ENCODE measurements at places on chromosomes 5 and 9.

GRCh38 chr5:78886341-78887230 is 98.5 kb downstream of the ARSB start:
- ATAC-seq: no peak

DNA sequence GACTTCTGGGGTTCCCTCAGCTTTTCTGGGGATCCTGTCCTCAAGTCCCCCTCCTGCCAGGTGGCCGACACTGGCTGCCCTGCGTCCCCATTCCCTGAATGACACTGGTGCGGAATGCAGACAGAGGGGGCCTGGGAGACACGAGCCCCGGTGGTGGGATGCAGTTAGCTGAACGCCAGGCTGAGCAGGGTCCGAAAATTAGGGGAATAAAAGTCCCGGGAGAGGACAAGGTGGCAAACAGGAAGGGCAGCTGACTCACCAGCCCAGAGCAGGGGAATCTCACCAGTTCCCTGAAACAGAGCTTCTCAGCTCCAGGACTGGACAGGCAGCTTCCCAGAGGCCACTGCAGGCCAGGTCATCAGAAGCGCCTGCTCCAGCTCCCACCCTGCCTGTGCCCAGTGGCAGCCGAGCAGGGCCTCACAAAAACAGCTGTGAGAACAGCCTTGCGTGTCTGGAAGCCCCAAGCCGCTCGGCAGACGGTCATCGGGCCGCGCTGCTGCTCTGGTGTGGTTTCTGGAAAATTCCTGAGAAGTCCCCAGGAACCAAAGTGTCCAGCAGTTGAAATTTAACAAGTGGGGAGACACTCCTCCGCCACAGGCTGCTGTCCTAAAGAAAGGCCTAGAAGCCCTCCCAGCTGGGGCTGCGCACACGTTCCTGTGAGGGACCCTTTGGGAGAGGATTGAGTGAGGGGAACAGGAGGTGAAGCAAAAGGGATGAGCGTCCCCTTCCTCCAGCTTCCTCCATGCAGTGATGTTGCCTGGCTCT is 47.6 kb upstream of the EXOC3 start:
- ATAC-seq: no peak

- no peak for ATAC-seq
These were observed 150.2 kb downstream of the SEMA5A start for GRCh38 chr5:9395706-9396105.

DNA sequence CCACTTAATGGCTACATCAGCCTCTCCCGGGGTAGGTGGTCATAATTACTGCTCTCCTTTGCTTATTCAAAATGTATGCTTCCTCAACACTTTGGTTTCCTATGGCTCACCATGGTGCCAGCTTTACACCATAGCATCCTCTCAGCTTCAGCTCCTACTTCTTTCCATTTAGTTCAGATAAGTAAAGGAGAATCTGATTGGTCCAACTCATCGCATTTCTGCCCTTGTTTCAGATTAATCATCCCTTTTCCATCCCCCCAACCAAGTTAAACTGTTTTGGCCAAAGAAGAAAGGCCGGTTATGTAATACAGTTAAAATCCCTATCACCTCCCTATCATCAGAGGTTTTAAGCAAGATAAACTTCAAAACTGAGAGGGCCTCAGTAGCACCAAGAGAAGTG is 130.5 kb downstream of the CETN3 start:
- no peak for ATAC-seq

DNA sequence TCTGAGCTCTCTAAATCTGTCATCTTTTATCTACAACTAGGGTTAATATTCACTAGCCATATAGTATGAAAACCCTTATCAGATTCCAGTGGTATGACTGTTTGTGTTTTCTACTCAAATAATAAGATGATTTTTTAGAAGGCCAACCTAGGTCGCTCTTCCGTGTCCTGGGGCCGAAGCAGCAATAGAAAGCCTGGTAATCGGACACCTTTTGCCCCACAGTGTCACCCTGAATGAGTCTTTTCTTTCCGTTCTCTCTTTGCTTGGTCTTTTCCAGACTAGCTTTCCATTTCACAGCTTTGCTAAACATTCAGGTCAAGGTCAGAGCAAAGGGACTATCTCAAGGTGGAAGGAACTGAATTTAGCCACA is 243.3 kb upstream of the ANKRD55 start:
- no peak for ATAC-seq

DNA sequence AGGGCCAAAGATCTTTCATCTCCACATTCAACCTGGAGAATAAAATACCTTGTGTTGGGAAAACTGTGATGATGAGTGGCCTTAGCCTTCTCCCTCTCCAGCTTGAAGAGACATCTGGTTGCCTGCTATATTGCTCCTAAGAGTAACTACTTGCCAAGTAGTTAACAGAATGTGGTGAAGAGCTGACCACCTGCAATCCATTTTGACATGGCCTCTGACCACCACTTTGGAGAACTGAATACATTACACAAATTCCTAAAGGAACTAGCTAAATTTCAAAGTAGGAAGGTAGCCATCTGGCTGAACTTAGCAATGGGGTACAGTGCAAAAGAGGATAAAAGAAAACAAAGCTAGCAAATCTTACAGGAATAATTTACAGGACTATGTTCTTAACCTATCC is 7.2 kb downstream of the TBCA start:
- ATAC-seq: no peak

GRCh38 chr9:124270504-124271335 is 13.0 kb downstream of the NEK6 start:
- ATAC-seq: no peak

GRCh38 chr5:100446879-100447430 is 88.2 kb upstream of the FAM174A start:
- peak; percentile 67 for ATAC-seq

DNA sequence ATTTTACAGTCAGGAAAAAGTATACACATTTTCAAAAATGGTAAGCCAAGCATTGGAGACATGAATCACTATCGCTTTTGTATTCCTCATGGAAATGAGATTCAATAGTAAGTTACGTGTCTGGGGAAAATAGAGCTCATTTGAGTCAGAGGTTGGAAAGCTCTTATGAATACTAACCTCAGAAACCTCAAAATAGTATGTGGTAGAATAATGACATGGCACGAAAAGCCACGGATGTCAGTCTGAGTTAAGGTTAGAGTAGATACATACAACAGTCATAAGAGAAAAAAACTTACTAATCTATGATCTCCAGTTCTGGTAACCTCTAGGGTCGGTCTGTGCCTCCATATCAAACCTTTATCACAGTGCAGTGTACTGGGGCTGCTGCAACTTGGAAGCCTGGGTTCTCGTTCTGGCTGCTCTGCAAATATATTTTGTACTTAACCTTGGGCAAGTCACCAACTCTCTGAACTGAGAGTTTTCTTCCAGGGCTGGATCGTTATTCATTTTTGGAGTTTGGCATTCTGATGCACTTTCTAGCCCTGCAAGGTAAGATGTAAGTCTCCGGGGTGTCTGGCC is 31.8 kb downstream of the MAP1B start:
- ATAC-seq: no peak

GRCh38 chr5:22070186-22070728 is 782.9 kb downstream of the CDH12 start:
- ATAC-seq: peak; percentile 26

GRCh38 chr9:76321195-76321828 is 72.9 kb downstream of the RFK start:
- peak; percentile 33 for ATAC-seq

DNA sequence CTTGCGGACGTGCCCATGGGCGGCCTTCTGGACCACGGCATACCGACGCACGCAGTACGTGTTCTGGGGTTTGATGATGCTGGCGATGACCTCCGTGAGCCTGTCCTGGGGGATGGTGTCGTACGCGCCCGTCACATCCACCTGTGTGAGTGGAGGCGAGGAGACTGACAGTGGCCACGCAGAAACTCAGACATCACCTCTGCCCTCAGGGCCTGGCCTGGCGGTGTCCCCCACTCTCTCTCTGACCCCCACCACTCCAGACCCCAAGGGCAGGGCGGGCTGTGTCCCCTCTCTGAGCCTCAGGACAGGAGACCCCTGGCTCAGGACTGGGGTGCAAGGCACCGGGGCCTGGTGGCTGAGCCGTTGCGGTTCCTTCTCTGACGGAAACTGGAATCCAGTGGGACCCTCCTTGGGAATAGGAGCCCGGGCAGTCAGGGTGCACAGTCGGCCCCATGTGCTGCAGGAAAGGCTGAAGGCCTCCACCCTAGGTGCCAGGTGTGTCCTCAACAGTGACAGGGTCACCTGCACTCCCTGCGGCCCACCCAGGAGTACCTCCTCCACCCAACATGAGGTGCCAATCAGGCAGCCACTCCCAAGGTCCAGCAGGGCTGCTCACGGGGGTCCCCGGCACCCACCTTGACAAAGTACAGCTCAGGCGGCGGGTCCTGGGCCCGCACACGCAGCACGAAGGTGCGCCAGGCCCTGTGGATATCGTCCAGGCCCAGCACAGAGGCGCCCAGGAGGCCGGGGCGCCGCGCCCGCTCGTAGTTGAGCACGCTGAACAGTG is 16.0 kb downstream of the TERT start:
- no peak for ATAC-seq

GRCh38 chr9:97382099-97382718 is 29.7 kb upstream of the TDRD7 start:
- no peak for ATAC-seq

- no peak for ATAC-seq
These were observed 70.3 kb downstream of the COL27A1 start for GRCh38 chr9:114225561-114226212.

GRCh38 chr9:95415158-95415557 is 97.6 kb upstream of the FANCC start:
- no peak for ATAC-seq

GRCh38 chr5:116763987-116764866 is 189.6 kb upstream of the SEMA6A start:
- no peak for ATAC-seq

GRCh38 chr5:142542906-142543305 is 143.0 kb downstream of the FGF1 start:
- no peak for ATAC-seq

- ATAC-seq: peak; percentile 47
These were observed 344.0 kb downstream of the PTPRD start for GRCh38 chr9:10268531-10269485.

DNA sequence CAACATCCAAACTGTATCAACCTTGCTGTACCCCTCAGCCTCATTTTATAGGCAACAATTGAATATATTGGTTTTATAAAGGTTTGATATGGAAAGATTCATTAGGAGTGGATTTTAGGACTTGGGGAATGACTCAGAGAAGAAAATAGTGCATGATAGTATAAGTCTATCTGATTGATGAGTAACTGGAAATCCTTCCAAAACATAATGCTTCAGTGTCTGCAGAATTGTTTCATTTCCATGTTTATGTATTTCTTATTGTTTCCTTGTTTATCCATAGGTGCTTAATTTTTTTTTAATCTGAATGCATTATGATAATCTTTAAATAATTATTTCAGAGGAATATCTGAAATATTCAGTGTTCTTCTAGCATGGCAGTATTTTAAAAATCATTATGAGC is 12.6 kb downstream of the JAK2 start:
- no peak for ATAC-seq

GRCh38 chr5:170523830-170524229 is 20.0 kb downstream of the KCNIP1 start:
- no peak for ATAC-seq

- no peak for ATAC-seq
These were observed 14.8 kb downstream of the ROR2 start for GRCh38 chr9:91935066-91935749.

DNA sequence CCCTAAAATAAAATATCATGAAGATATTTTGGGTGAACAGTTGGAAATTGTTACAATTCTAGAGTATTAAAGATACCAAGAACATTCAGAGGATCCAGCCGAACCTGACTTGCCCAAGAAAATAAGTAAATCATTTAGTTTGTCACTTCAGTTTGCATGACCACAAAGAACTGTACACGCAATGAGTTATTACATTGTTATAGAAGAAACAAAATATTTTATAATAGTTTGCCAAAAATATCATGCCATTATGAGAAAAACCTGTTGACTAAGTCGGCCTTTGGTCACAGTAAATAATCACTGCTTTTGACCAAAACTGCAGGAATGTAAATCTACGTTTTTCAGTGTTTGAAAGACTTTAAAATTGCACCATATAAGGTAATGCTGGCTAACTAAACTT is 27.9 kb downstream of the TRIO start:
- ATAC-seq: no peak

GRCh38 chr9:34612788-34613390 is 992 bp upstream of the RPP25L start:
- peak; percentile 37 for ATAC-seq

DNA sequence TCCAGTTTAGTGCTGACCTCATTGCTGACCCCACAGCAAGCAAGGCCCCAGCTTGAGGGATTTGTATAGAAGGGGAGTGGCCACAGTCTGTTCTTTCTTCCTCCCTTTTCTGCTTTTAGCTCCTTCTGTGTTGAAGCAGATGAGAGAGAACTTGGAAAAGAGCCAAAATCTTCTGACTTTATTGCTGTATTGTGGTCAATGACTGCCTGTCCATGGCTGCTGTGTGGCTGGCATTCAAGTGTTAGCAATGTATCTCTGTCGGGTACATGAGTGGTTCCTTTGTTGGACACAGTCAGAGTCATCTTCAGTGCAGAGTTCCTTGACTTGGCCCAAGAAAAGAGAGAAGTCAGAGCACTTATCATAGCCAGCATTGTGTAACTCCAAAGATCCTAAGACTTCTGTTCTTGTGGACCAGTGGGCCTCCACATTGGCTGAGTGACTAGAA is 154.1 kb downstream of the LRRC70 start:
- peak; percentile 56 for ATAC-seq

GRCh38 chr5:135473956-135474670 is 22.0 kb upstream of the TIFAB start:
- no peak for ATAC-seq

DNA sequence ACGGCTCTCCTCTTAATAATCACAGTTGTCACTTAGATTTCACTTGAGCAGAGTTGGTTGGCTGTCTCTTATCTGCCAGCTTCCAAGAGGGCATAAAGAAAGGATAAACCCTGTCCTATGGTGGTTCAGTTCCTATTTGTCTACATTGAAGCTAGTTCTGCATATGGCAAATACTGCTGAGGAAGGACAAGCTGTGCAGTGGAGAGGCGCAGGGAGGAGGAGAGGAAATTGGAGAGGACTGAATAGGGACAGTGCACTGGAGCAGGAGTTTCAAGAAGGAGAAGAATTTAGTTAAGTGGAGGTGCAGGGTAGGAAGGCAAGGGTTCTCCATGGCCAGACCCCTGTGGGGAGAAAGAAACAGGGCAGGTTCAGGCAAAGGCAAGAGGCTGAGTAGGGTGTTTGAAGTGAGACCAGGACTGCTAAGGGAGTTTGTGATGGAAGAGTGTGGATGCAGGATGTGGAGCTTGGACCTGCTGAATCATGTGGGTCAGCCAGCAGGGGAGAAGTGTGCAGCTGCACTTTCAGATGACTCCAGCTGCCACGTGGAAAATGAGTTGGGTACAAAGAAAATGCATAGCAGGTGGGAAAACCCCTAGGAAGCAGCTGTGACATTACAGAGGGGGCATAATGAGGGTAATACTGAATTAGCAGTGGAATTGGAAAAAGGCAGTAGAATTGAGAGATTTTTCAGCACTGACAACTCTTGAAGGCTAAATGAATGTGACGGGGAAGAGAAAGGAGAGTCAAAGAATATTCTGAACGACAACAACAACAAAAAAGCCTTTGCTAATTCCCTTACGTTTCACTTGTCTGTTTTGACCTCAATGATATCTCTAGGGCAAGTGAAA is 66.8 kb downstream of the MAMDC2 start:
- ATAC-seq: peak; percentile 65

GRCh38 chr5:8615142-8615858 is 746.4 kb downstream of the MTRR start:
- ATAC-seq: no peak

GRCh38 chr5:72511366-72511765 is 4.2 kb upstream of the ZNF366 start:
- no peak for ATAC-seq

GRCh38 chr9:122031157-122031556 is 62.0 kb downstream of the TTLL11 start:
- ATAC-seq: no peak

Measured in motor neuron (in vitro differentiated cells).